Caco-2 (cell line): ENCODE measurements at places on chromosomes 12 and 14.
A peak's percentile ranks its signal among the peaks of the same experiment; 100 is the strongest.

- DNase-seq = no peak
These were observed 52.6 kb upstream of the STRN3 start for GRCh38 chr14:31078766-31079165.

GRCh38 chr14:21589317-21589716, 9.4 kb upstream of the OR10G3 start:
- DNase-seq = no peak

DNA sequence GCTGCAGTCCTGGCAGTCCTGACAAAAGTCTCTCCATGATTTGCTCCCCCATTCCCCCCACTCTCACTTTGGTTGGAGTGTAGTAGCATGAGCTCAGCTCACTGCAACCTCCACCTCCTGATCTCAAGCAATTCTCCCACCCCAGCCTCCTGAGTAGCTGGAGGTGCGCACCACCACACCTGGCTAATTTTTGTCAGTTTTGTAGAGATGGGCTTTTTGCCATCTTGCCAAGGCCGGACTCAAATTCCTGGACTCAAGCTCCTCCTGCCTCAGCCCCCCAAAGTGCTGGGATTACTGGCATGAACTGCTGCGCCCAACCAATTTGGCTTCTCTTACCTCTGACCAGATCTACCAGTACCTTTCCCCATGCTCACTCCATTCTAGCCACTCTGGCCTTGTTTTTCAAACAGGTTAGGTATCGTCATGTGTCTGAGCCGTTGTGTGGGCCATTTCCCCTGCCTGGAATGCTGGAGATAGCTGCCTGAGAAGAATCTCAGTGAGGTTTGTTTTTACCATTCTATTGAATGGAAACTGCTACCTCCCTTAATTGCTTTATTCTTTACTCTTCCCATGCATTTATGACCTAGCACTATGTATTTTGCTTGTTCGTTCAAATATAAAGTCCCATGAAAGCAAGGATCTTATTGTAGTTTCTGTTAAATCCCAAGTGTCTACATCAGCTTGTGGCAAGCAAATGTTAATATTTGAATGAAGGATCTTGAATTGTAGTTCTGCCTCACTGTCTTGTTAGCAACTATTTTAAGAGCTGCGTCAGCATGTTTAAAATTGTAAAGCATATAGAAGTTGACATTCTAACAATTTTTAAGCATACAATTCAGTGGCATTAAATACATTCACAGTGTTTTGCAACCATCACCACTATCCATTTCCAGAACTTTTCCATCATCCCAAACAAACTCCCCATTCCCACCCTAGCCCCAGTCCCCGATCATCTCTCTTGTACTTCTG, 39.7 kb downstream of the CPSF6 start:
- no peak for DNase-seq

DNA sequence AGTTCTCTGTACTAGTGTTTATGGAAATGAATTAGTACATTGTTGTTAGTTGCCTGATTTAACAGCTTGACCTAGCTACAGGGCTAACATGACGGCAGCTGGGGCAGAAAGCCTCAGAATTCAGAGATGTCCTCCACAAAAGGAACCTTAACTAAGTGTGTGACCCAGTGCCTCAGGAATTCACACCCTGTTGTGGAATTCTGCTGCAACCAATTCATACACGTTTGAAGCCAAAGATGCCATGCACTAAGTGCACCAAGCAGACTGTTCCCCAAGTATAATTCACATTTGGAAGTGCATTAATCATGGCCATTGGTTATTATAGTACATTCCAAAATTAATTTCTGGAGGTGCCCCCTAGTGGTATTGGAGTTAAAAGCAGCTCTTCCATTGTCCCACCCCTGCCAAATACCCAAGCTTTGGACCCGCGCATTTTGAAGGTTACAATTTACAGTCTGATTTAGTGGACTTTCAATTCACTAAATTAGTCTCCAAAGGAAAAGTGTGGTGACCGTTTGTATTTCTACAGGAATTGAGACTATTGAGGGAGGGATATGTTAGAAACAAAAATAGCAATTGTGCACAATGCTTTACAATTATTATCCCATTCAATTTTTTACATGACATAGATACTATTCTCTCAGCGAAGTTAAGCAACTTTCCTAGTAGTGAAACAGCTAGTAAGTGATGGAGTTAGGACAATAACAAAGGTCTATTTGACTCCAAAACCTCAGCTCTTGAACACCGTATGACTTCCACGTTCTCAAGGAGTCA, 85.9 kb downstream of the PAX9 start:
- DNase-seq = no peak

DNA sequence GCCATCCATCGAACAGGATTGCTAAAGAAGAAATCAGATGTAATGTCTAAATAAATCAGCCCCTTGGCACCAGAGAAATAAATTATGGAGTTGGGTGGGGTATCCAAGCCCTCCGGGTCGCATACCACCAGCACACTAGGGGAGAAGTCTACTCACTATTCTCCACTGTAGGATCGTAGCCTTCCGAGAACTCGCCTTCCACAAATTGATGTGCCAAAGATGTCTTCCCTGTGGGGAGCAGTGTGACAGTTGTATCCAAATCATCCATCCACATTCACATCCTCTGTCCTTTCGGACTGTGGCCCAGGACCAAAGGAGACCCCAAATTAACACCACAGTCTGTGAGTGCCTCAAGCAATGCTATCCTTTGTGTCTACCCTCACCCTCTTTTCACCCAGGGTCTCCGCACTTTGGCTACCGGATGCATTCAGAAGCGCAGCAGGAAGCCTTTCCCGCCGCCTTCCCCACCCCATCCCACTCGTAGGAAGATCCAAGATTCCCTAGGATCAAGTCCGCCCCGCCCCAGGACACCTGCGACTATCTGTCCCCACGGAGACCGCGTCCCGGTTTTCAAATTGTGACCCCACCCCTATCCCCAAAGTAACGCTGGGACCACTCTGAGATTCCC, 786 bp downstream of the RHEBL1 start:
- peak; percentile 37 for DNase-seq

DNA sequence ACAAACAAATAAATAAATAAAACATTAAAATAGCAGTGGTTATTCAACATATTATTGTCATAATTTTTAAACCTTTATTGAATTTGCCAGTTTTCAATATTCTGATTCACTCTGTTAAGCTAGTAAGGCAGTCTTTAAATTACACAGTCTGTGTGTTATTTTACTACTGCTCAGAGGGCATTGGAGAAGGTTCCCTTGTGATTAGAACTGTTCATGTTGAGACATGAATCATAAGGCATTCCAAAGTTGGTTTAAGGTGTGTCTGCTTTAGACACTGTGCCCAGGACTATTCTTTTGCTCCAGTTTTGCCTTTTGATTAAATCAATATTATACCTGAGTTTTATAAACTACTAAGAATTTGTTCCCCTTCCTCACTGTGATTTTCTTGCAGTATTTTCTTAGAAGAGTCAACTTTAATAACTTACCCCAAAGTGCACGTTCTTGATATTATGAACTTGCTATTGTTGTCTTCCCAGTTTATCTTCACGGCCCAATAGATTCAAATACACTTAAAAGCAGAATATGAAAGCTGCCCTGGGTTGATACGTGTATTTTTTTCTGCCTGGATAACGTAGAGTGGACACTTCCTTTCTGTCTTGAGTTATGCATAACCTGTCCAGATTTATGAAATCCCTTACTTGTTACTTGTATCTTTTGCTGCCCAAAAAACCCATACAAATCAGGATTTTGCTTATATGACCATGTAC, 105.3 kb upstream of the BCAT1 start:
- no peak for DNase-seq

- no peak for DNase-seq
These were observed 27.7 kb upstream of the PLEKHG3 start for GRCh38 chr14:64676410-64677008.

GRCh38 chr12:15222219-15222618, 1.0 kb upstream of the RERG start:
- no peak for DNase-seq
